ENCODE measurements at places on chromosomes 1 and 21.
A peak's percentile ranks its signal among the peaks of the same experiment; 100 is the strongest.

DNA sequence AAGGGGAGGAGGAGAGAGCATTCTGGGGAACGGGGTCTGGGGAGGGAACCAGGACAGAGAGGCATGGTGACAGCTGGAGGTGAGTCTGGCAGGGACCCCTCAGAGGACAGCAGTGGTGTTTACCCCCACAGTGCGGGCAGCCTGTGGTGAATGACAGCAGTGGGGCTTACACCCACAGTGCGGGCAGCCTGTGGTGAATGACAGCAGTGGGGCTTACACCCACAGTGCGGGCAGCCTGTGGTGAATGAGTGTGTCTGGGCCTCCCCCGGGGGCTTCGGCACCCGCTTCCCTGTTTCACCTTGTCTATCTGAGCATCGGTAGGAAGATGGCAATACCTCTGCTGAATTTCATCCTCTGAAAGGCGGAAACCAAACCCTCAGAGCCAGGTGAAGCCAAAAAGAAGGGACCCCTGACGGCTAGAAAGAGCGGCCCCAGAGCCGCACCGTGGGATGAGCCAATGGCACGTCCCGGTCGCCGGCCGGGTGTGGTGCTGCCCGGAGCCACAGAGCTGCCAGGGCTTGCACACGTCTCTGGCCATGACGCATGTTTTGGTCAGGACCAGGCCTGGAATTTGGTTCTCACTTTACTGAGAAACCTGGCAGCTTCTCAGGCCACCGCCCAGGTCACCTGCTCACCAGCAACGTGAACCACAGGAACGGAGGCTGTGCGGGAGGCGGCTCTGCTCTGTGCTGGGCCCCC, 54.1 kb downstream of the SIK1 start:
- no peak for DNase-seq

DNA sequence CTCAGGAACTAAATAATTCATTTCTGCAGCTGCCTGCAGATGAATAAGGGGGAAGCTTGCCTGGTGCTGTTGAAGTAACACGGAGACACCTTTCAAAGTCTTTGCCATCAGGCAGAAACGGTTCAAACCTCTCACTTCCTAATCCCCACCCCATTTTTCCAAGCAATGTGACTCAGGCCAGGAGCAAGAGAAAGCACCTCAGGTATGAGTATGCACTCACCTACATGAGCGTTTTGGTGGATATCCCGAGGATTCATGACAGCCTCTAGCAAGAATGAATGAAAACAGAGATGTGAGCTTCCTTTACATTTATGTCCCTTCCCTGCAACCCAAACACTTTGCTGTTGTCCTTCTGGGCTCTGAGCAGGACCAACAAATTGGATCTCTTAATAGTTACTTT, 63.4 kb upstream of the LAX1 start:
- no peak for DNase-seq

- DNase-seq: no peak
Observed at GRCh38 chr1:154256686-154257085, 15.7 kb upstream of the HAX1 start.

DNA sequence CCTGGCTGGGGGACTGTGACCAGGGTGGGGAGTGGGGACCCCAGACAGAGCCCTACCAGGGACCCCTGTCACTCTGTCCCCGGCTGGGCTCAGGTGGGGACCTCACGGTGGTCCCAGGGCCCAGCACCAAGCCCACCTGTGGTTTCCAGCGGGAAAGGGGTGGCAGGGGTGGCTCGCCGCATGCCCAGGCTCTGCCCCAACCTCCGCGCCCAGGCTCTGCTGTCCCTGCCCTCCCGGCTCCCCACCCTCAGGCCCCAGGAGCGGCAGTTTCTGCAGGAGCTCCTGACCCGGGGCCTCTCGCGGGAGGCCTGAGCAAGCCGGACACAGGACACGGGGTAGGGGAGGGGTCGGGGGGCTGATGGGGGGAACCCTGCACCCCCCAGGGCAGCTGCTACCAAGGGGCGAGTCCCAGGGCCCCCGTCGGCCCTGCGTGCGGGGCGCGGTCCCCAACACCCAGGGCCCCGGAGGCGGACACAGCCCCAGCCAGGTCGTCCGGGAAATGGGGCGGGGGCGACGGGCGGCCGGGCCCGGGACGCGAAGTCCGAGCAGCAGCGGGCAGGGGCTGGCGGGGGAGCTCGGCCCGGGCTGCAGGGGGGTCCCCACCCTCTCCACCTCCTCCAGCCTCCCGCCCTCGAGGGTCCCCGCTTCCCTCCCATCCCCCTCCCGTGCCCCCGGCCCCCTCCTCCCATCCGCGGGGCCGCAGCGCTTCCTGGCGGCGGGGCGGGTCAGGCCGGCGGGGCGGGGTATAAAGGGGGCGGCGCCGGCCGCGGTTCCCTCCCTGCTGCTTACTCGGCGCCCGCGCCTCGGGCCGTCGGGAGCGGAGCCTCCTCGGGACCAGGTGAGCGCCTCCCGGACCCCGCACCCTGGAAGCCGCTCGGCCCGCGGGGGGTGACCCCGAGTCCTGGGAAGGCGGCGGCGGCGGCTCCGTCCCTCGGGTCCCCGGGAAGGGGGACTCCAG, at the start of gene COL6A2:
Gene COL6A2 (plus strand): TSS at position 777 of the 958 bp plus-strand sequence.
- no peak for DNase-seq

GRCh38 chr1:160096274-160097116, 1.9 kb downstream of the IGSF8 start:
- DNase-seq: peak; percentile 96

DNA sequence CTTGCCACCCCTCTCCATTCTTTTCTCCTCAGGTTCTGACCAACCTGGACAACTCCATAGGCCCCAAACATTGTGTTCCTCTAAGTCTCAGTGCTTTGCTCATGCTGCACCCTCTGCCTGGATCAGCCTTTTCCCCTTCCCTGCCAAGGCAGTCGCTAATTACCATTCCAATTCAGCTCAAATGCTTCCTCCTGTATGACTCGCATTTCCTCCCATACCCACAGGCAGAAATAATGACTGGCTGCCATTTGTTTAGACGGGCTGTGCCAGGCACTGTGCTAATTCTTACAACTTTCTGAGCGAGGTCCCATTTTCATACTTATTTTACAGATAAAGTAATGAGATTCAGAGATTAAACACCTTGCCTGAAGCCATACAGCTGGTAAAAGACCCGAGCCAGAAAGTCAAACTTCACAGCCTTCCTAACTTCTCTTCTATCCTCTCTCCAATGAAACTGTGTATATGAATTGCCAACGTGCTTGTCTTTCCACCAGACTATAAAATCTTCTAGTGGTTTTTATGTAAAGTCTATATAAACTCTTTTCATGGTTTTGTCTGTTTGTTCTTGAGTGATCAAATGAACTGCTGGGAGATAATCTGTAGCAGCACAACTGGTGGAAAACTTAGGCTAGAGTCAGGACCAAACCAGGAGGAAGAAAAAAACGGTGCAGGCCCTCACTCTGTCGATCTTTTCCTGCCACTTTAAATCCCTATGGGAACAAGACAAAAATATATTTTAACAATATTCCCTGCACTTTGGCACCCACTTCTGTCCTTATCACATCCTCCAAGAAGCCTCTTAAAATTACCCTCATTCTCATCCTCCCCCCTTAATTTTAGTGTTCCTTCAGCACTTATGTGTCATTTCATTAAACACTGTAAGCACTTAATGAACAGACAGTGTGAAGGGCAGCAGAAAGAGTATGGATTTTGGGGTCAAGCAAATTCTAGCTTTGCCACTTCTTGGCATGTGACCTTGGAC, 33.7 kb downstream of the RAB3B start:
- DNase-seq: no peak

DNA sequence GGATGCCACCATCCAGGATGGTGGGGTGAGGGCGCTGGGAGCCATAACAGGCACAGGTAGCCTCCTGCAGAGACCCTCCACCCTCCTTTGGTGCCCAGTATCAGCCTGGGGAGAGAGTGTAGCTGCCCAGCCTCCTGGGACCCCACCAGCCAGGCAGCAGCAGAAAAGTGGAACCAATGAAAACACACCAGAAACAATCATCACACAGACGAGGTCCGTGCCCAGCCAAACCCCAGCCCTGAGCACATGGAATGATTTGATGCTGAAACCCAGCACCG, 285.1 kb downstream of the PTPRU start:
- no peak for DNase-seq

- no peak for DNase-seq
Observed at GRCh38 chr1:29284961-29285560, 48.7 kb downstream of the PTPRU start.

GRCh38 chr21:44765231-44766013, 36.2 kb downstream of the UBE2G2 start:
- DNase-seq: no peak

- DNase-seq: peak; percentile 24
Observed at GRCh38 chr1:40438391-40439015, 11.8 kb upstream of the ZFP69B start.

- DNase-seq: no peak
Observed at GRCh38 chr1:69888657-69889056, 316.7 kb downstream of the LRRC40 start.

DNA sequence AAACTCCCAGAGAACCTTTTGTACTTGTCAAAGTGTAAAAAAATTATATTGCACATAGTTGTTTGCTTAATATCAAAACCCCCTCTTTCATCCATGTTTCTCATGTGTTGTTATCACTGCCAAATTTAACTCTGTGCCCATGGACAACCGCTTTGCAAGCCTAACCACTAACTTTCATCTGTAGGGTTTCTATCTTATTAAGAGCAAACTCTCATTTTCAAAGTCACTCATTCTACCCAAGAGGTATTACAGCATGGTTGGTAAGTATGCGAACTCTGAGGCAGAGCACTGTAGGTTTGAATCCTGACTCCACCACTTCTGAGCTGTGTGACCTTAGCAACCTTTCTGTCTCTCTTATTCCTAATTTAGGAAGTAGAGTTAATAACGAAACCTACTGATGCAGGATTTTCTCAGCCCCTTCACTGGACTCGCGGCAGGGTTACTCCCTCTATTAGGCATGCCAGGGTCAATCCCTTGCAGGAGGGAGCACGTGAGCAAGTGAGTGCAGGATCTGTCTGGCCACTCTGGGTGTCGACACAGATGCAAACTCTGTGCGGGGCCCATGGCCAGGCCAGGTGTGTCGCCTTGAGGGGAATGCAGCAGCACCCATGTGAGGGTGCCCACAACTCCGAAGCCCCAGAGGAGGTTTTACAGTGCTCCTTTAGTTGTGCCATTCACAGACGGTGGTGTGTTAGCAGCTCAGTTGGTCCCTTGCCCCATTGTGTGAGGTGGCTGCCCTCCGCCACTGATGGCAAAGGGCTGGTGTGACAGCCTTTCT, 361.5 kb upstream of the ADGRL2 start:
- DNase-seq: no peak

- no peak for DNase-seq
Observed at GRCh38 chr1:38502758-38503157, 356.8 kb downstream of the RRAGC start.

- no peak for DNase-seq
Observed at GRCh38 chr1:109769330-109770078, 5.8 kb upstream of the EPS8L3 start.

DNA sequence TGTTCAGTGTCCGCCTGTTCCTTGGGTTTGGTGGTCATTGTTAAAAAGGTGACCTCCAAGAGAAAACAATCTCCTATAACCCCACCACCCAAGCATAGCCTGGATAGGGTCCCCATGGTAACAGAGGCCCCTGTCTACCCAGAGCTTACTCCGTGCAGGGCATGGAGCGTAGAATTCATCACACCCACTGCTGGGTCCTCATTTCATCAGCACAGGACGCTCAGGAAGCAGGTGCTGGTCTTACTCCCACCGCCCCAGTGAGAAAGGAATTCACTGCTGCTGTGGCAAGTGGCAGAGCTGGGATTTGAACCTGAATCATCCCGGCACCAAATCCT, 37.0 kb downstream of the ARHGEF10L start:
- DNase-seq: no peak

DNA sequence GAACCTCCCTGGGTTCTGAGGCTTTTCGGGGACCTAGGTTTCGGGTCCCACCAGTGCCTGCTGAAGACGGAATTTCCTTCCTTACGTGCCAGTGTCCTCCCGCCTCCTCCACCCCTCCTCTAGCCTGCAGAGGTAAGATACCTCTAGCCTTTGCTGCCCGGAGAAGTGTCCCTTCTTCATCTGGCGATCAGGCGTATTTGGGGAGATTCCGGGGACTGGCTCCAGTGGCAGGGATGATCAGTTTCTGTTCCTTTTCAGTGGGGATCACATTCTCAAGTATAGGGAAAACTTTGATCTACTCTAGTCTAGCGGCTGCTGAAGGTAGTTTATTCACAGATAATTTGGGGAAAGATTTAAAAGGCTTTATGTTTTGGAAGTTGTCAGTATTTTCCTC, 674 bp downstream of the CEP350 start:
- DNase-seq: peak; percentile 79

DNA sequence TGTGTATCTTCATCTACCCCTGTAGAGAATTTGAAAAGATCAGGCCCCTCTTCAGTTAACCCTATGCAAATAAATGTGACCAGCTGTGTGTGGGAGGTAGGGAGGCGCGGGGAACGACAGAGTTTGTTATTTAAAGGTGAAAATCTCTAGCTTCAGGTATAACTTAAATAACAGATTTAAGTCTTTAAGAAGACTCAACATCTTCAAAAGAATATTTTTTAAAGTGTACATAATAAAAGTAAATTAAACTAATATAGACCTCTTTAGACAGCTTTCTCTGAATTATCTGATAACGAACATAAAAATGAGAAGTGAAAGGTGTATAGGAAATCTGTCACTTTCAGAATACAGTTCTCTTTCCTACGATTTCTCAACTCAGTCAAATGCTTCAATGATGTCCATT, 16.0 kb downstream of the ANGPTL3 start:
- no peak for DNase-seq

DNA sequence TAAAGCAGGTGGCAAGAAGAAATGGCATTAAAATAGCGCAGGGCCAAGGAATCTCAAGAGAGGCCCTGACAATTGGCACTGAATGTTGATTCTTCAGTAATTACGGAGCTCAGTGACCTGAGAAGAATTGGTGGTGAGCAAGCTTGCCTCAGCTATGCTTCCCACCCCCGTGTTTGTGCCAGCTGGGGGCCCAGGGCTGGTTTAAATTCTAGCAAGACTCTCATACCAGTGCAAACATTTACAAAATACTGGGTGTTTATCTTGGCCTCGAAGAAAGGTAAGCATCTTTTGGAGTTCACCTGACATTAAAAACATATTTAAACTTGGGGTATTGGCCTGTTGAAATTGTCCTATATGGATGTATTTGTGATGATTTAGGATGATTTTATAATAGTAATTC, 296.7 kb upstream of the USP25 start:
- no peak for DNase-seq

Measured in inflammatory macrophage treated with lipopolysaccharide for 1 hour (primary cell).